ENCODE measurements at places on chromosomes 11 and 22.

GRCh38 chr11:45457649-45458048 lies 171.5 kb upstream of the SYT13 start:
- no peak for DNase-seq

- DNase-seq = no peak
Measured at GRCh38 chr11:116173506-116173905, 599.3 kb downstream of the BUD13 start.

DNA sequence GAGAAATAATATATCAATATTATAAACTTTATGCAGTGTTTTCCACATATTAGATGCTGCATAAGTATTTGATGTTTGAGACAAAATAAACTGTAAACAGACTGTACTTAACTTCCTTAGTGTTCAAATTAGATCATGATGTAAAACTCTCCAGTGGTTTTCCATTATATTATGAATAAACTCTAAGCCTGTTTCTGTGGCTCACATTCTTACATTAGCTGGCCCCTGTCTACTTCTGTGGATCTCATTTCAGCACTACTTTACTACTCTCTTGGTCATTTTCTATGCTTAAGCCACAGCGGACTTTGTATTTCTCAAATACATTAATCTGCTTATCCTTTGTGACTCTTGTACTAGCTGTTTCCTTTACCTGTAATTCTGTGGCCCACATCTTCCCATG lies 55.6 kb downstream of the ARHGEF12 start:
- DNase-seq = no peak

GRCh38 chr11:61516675-61517572 lies 8.4 kb downstream of the LRRC10B start:
- no peak for DNase-seq

DNA sequence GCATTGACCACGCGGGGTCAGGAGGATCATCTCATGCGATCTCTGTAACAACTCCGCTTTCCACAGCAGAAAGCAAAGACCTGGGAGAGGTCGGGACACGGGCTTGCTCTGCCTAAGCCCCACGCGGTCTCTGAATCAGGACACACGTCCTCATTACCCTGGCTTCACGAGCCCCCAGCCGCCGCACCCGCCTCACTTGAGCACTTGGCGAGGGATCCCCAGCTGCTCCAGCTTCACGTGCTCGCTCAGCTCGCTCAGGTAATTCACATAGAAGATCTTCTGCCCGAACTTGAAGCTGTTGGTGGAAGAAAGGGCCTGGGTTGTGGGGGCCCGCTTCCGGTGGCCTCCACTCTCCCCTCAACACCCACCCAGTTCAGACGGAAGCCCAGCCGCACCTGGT lies 19.6 kb downstream of the ARHGAP1 start:
- DNase-seq = no peak

- DNase-seq = no peak
Measured at GRCh38 chr11:76424379-76424778, 20.4 kb upstream of the EMSY start.

- no peak for DNase-seq
Measured at GRCh38 chr11:110295531-110296225, 736 bp downstream of the RDX start.

DNA sequence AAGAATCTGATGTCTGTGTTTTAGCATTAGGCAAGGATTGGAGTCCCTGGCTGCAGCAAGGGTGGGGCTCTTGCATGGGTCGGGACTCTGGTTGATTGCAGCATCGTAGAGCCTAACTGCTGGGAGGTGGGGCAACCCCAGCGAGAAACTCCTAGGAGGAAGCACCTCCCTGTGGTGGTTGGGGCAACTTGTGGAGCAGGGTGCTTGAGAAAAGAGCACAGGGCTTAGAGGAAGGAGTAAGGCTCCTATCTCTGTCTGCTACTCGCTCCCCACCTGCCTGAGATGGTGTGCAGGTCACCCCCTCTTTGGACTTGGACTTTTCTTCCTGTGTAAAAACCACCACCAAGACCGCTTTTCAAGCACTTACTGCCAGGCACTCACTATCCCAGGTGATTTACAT lies 15.6 kb downstream of the SREBF2 start:
- DNase-seq = no peak

DNA sequence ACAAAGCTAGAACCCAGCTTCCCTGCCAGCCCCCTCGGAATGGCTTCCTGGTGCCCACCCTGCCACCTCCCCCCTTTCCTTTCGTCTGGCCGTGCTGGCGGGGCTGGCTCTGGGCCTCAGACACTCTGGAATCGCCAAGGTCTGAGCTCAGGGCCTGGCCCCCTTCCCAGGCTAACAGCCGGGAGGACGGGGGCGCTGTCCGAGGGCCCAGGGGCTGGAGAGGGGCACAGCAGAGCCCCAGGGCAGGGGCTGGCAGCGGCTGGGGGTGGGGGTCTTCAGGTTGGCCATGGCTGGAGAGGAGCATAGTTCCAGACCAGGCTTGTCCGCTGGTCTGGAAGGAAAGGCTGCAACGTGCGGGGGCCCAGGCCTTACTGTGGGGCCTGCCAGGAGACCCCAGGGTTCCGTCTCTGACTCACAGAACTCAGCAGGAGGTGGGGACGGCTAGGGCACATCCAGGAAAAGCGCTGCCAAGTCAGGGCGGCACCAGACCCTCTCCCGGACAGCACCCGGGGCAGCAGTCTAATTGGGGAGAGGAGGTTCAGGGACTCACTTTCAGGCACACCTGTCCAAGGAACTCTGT lies 861 bp upstream of the LTBP3 start:
- no peak for DNase-seq

- no peak for DNase-seq
Measured at GRCh38 chr22:44870021-44870420, 117.6 kb downstream of the ARHGAP8 start.

Data from kidney glomerular epithelial cell (primary cell).